Mesothelial cell of epicardium (in vitro differentiated cells): ENCODE measurements at places on chromosomes 16 and 17. TPM values are rescaled to one million over a fixed set of nuclear protein-coding genes. Genes with fewer than 3 reads are reported as not detected.

GRCh38 chr17:76640550-76641380 lies 2.8 kb downstream of the ST6GALNAC1 start:
- no peak for DNase-seq

DNA sequence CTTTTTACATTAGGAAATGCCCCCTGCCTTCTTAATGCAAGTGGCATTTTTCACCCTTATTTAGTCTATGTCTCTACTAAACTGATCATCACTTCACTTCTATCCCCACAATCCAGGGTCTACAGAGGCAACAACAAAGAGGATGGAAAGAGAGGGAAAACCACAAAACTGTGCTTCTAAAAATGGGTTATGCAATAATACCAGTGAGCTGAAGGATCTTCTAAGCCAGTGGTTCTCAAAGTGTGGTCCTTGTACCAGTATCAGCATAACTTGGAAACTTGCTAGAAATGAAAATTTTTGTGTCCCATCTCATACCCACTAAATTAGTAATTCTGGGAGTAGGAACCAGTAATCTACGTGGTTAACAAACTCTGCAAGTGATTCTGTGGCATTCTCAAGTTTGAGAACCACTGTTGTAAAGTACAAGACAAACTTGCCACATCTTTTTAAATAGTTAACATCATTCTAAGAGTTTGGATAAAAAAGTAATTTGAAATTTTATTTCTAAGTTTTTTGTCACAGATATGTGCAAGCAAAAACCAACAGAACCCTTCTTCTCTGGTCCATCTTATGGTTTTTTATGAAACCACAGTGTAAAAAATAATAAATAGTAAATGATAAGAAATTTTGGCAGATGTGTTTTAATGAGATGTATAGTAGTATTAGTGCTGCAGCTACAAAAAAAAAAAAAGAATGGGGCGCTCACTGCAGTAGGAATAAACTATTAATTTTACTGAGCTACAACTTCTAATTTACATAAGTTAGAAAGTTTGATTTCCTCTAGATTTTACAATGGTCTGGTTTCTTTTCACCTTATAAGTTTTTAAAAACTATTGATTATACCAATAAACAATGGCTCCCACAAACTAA lies 16.2 kb downstream of the CDC27 start:
- DNase-seq: no peak

GRCh38 chr17:52233176-52233575 lies 74.7 kb upstream of the CA10 start:
- no peak for DNase-seq

- DNase-seq: no peak
Measured at GRCh38 chr17:82043507-82043906, 6.0 kb upstream of the DCXR start.

TP53TG3C gene
- total RNA-seq: not detected in 3 replicates

CCDC57 gene
- total RNA-seq: 90.4 to 92.1 TPM (median 91.5 TPM) in 3 replicates

GRCh38 chr17:59762049-59762823 lies 54.8 kb downstream of the VMP1 start:
- DNase-seq: no peak

DNA sequence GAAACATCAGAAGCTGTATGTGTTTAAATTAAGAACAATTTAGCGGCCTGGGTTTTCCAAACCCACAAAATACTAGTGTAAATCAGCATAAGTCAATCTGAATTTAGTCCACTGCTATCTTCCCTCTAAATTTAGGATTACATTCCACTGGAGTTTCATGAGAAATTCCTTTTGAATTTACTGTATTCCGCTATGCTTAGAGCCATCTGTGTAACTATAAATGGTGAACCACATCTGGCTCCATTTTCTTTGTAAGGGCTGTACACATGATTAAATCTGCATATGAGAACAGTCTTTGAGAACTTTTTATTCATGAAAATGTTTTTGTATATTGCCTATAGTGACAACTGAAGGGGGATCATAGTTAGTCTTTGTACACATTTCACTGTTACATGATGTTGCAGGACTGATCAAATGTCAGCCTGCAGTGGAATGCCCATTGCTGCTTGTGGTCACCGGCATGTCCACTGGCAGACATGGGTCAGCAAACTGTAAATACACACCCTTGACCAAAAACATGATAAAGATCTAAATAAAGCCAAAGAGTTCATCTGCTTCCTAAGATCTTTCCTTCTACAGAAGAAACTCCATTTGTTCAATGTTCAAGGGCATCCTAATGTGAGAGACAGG lies 36.8 kb downstream of the RPGRIP1L start:
- DNase-seq: no peak

DNA sequence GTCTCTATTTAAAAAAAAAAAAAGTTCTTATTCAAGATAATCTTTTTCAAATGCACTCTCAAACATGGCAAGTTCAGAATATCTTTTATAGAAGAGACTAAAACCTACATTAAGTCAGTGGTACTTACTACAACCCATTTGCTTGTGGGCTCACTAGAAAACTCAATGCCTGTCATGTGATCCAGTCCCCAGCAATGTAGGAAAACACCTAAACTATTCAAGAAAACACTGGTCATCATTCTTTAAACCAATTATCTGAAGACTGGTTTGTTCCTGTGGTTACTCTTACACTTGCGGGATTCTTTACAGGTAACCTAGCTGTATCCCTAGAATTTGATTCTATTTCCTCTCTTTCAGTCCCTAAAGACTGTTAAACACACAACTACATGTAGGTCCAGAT lies 19.6 kb downstream of the MED13 start:
- no peak for DNase-seq

DNA sequence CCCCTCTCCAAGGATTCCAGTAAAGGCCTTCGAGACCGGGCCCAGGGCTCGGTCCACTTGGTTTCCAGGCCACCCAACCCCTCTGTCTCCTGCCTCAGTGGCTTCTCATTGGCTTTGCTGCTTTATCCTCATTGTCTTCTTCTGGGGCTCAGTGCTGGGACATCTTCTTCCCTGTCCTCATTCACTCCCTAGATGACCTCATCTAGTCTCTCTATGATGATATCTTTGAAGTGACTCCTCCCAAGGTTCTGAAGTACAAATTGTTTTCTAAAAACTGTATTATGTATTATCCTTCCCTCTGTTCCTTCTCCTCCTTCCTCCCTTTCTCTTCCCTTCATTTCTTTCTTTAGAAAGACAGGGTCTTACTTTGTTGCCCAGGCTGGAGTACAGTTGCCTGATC lies 27.1 kb upstream of the NDRG4 start:
- no peak for DNase-seq

- DNase-seq: no peak
Measured at GRCh38 chr17:44794851-44795413, 35.2 kb downstream of the GJC1 start.

TSR1 gene
- 37.7 to 41.4 TPM (median 40.6 TPM) in 3 replicates for total RNA-seq

GRCh38 chr16:77002644-77003043 lies 188.3 kb upstream of the MON1B start:
- no peak for DNase-seq

ABCC3 gene
- 0.44 to 1.2 TPM (median 0.93 TPM) in 3 replicates for total RNA-seq

DNA sequence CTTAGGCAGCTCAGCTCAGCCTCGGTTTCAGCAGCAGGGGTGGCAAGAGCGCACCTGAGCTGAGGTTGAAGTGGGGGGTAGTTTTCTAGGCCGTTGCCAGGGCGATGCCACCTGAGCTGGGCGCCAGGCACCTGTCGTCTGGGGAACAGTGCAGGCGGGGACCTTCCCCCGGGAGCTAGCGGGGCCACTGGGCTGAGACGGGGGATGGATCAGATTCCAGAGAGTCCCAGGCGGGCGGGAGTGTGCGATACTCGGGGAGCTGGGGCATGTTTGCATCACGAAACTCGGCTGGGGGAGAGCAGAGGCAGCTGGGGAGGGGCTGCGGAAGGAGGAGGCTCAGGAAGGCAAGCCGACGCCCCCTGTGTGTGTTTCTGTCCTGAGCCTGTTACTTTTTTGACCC lies 477 bp upstream of the CLDN9 start:
- peak; percentile 64 for DNase-seq

- DNase-seq: no peak
Measured at GRCh38 chr17:66734186-66734943, 100.6 kb upstream of the CACNG5 start.

SDR42E1 gene
- total RNA-seq: 0.13 to 0.35 TPM (median 0.23 TPM) in 3 replicates

PPM1E gene
- total RNA-seq: 0.31 to 0.32 TPM (median 0.31 TPM) in 3 replicates

DNA sequence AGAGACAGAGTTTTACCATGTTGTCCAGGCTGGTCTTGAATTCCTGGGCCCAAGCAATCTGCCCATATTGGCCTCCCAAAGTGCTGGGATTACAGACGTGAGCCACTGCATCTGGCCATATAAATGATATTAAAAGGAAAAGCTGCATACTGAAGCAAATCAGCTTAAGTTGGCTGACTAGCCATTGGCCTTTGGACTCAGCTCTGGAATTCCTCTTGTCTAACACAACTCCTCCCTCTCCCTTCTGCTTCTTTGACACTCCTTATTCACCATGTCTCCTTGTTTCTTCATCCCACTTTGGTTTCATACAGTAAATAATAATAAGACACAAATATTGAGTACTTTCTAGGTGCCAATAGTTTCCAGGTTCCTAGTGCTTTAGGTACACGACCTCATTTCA lies 7.5 kb downstream of the KRT12 start:
- DNase-seq: no peak

OGFOD1 gene
- total RNA-seq: 34.3 to 37.2 TPM (median 35.5 TPM) in 3 replicates

DNA sequence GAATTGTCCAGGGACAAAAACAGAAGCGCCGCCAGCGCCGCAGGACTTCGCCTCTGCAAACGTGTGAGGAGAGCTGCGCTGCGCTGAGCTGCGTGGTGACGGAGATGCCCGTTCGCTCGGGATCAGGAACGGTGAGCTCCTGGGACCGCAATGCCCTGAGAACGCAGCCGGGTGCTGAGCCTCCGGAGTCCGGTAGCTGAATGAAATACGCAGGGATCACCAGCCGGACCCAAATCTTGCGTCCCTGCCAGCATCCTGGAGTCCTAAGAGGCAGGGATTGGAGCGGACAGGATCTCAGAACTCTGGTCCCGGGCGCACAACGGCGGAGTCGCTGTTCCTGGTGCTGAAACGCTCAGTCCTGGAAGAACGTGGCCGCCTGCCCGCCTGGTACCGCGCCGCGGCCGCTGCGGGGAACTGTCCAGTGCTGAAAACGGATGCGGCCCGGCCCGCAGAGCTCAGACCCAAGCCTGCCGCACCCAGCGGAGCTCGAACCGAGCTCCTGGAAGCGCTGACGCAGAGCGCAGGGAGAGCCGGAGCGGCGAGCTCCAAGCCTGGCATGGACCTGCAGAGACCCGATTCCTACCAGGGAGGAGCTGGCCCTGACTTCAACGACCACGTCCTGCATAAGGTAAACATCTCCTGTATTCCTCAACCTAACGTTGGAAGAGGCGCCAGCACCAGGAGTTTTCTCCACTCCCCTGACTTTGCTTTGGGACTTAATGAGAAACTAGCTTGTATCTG lies 41.5 kb downstream of the CD300LF start:
- peak; percentile 87 for DNase-seq

DNA sequence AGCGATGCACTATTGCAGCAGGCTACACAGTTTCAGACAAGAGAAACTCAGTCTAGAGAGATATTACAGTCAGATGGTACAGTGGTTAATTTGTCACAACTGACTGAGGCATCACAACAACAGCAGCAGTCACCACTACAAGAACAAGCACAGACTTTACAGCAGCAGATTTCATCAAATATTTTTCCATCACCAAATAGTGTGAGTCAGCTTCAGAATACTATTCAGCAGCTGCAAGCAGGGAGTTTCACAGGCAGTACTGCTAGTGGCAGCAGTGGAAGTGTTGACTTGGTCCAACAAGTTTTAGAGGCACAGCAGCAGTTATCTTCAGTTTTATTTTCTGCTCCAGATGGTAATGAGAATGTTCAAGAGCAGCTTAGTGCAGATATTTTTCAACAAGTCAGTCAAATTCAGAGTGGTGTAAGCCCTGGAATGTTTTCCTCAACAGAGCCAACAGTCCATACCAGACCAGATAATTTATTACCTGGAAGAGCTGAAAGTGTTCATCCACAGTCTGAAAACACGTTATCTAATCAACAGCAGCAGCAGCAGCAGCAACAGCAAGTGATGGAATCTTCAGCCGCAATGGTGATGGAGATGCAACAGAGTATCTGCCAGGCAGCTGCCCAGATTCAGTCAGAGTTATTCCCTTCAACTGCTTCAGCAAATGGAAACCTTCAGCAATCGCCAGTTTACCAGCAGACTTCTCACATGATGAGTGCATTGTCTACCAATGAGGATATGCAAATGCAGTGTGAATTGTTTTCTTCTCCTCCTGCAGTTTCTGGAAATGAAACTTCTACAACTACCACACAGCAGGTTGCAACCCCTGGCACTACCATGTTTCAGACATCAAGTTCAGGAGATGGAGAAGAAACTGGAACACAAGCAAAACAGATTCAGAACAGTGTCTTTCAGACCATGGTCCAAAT lies 34.1 kb downstream of the NQO1 start:
- no peak for DNase-seq

DNA sequence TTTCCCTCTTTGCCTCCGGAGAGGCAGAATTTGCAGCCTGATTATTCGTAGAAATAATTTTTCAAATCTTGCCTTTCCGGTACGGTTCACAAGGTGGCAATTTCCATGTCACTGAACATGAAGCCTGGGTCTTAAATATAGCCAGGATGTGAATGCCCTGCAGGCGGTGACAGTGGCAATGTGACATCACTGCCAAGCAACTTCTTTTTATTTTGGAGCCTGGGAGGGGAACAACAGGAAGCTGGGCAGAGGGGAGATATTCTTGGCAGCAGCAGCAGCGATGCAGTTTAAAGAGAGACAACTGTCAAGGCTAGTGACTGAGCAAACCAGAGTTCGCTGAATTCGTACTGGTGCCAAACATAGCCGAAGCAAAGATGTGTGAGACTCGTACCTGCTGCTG lies 171.1 kb downstream of the SNX29 start:
- DNase-seq: no peak
